A172 (cell line): ENCODE measurements at places on chromosomes 3 and 15.

DNA sequence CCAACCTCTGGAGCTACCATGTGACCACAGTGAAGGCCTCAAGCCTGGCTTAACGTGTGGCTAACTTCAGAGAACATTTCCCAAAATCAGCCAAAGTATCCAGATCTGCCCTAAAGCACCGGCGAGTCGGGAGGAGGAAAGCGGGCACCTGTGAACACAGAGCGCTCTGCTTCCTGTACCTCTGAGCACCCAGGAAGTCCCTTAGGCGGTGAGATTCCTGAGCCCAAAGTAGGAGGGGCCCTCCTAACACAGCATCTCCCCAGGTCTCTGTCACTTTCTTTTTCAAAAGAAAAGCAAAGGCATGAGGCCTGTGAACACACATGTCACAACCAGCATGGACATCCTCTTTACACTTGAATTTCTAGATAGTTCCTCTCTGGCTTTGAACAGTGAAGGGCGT lies 944 bp upstream of the EIF4E3 start:
- DNase-seq = no peak

GRCh38 chr3:124812291-124813265 lies 74.6 kb downstream of the ITGB5 start:
- peak; percentile 97 for DNase-seq

DNA sequence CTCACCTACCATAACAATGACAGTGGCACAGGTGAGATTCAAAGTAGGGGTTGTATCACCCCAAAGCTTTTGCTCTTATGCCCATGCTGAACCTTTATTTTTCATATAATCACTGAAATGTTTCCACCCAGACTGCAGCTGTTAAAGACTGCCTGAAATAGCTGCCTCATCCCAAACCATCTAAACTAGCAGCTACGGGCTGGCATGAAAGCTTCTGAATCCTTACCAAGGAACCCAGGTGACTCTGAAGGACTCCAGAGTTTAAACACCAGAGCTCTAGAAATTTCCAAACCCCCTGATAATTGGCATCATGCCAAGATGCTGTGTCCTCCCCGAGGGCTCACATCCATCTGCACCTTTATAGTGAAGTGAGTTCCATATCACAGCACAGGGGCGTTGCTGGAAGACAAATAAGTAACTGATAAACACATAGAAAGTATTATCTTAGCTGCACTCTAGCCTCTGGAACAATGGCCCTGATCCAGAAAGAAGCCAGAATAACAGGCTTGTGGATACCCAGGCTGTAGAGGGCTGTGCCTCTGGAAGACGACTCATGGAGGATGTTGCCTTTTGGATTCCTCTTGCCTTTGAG lies 238.9 kb downstream of the CADPS start:
- no peak for DNase-seq

DNA sequence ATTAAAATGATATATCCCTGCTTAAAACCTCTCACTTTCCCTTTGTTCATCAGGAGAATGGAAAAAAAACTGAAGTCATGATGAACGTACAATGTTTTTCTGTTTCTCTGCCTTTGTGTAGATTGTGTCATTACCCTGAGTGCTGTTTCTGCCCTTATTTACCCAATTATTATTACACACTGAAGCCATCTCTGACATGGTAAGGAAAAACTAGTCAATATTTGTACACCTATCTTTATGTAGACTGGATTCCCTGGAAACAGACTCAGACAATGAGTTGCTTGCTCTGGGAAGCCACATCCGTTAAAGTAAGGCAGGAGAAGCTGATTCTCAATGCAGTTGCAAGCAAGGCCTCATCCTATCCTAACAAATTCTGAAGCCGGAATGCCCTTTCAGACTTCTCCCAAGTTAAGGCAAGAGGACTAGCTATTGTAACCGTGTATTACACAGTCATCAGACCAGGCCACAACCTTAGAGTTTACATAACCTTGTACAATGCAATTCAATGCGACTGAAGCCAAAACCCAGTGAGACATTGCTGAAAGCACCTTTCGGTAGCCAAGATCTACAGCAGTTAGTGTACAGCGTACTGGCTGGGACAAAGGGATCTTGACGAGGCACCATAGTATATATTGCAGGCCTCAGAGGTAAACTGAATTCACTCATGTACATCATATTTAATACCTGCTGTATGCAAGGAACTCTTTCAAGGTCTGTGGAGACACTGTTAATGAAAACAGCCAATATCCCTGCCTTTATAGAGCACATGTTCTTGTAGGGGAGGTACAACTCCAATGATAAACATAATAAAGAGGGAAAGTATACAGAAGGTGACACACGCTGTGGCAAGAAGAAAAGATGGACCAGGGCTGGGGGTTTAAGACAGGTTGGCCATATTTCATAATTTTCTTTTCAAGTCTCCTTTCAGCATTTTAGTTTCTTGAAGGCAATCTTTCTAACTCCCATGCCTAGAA lies 1040.8 kb upstream of the SEMA6D start:
- no peak for DNase-seq

DNA sequence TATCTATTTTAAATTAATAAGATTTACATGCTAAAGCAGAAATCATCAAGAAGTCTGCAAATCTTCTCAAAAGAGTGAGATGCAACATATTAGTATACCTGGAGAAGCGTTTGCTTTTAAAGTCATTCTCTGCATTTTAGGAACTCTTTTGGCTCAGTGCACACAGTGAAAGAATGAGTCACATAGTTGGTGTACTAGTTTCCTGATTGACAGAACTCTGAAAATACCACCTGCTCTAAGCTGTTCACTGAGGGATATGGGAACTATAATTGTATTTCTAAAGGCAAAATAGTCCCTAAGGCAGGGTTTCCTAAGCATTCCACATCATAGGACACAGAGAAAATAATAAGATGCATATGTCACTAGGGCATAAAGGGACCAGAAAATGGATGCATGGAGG lies 838.5 kb downstream of the DIPK2A start:
- DNase-seq = no peak

DNA sequence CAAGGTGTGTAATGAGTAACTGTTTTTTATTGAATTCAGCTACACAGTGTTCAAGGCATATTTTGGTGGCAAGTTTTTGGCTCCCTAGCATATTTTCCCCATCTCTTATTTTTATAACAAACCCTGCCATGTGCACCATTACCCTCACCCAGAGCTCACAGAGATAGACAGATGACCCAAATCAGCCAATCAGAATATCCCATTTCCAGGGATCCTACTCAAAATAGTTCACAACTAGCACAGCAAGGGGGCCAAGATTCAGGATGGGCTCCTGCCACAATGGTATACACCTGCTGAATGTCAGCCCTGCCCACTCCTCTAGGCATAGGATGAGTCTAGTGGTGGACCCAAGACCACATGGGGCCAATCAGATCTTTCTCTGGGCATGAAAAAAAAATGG lies 78.8 kb upstream of the SETMAR start:
- no peak for DNase-seq

DNA sequence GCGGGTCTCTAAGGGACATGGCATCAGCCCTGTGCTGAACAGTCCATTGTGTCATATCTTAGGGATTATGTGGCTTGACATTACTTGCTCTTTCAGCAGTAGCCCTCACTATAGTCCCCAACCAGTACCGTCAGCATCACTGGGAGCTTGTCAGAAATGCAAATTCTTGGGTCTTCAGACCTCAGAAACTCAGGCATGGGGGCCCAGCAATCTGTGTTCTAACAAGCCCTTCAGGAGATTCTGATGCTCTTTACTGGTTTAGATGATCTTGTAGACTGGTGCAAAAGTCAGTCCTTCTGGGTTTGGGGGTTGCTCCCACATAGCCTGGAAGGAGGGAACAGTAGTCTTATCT lies 39.0 kb upstream of the TRAK1 start:
- no peak for DNase-seq
